GM23248 (cell line): ENCODE measurements at places on chromosomes 5 and 9. TPM values are rescaled to one million over a fixed set of nuclear protein-coding genes. Genes with fewer than 3 reads are reported as not detected.

GRCh38 chr9:7176561-7176960, 418.8 kb downstream of the KDM4C start:
- DNase-seq: no peak

SLC46A2 gene
- polyA plus RNA-seq: 0.10 TPM in 1 of 2 replicates, not detected in the other

- DNase-seq: no peak
These were observed 247.5 kb upstream of the TMEM161B start for GRCh38 chr5:88515881-88516819.

DNA sequence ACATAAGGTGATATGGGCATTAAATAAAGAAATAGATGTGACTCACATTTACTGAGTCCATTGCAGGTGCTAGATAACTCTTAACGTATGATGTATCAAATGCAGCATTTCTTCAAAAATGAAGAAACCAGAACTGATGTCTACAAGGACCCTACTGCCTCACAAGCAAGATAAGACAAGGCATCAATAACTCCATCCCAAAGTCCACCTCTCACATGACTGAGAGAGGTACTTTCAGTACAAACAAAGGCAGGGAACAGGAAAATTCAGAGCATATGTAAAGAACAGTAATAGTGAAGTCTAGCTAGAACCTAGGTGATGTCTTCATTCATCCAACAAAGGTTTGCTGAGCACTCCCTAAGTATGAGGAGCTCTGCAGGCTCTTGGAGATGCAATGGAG, 54.7 kb downstream of the KLHL3 start:
- no peak for DNase-seq

- DNase-seq: peak; percentile 0
These were observed 1306.5 kb upstream of the CDH9 start for GRCh38 chr5:28344836-28345433.

TSSK1B gene
- not detected in 2 replicates for polyA plus RNA-seq

HMGXB3 gene
- 11.9 and 13.6 TPM in 2 replicates for polyA plus RNA-seq

DDX4 gene
- not detected in 2 replicates for polyA plus RNA-seq

ROPN1L gene
- 0.69 and 0.84 TPM in 2 replicates for polyA plus RNA-seq

- DNase-seq: peak; percentile 7
These were observed 59.8 kb upstream of the ABCA1 start for GRCh38 chr9:104987743-104988142.

ROR2 gene
- 7.1 and 7.7 TPM in 2 replicates for polyA plus RNA-seq
